Dorsolateral prefrontal cortex (tissue), 122 donors: ENCODE measurements at places on chromosomes 2 and 18. TPM values are rescaled to one million over a fixed set of nuclear protein-coding genes. Genes with fewer than 3 reads are reported as not detected.

IGFBP5 gene
- 42.1 TPM for total RNA-seq

TTC27 gene
- 17.8 TPM for total RNA-seq

LINC00305 gene
- total RNA-seq, result not detected

GCG gene
- total RNA-seq, result not detected

DSG1 gene
- 0.46 TPM for total RNA-seq

UCN gene
- total RNA-seq, result 7.9 TPM
